ENCODE measurements at places on chromosomes 16 and 17. TPM values are rescaled to one million over a fixed set of nuclear protein-coding genes. Genes with fewer than 3 reads are reported as not detected.

P2RX1 gene
- 0.05 TPM for total RNA-seq

SPEM1 gene
- total RNA-seq: 1.00 TPM

KRTAP1-1 gene
- total RNA-seq: not detected

COX6A2 gene
- total RNA-seq: not detected

CNEP1R1 gene
- total RNA-seq: 11.4 TPM

LGALS9B gene
- 0.24 TPM for total RNA-seq

FN3KRP gene
- total RNA-seq: 16.2 TPM

RASD1 gene
- total RNA-seq: 37.1 TPM

ZNF469 gene
- 1.2 TPM for total RNA-seq

KRTAP4-7 gene
- total RNA-seq: 0.52 TPM

PPM1D gene
- 16.9 TPM for total RNA-seq

P3H4 gene
- 12.1 TPM for total RNA-seq

DNA sequence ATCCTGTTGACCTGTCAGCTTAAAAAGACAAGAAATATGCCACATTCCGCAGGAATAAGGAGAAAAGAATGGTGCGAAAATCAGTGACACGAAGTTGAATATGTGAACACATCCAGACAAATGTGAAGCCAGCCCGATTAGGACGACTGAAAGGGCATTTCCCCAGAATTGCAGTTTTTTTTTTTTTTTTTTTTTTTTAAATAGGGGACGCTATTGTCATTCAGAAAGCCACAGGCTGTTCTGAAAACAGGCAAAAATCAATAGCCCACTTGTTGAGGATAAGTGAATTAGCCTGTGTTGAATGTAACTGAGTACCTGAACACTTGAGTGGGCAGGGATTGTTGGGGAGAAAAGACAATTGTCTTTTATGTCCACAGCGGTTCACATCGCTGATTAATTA, 507.1 kb downstream of the WWOX start:
- ATAC-seq: peak; percentile 55

DNA sequence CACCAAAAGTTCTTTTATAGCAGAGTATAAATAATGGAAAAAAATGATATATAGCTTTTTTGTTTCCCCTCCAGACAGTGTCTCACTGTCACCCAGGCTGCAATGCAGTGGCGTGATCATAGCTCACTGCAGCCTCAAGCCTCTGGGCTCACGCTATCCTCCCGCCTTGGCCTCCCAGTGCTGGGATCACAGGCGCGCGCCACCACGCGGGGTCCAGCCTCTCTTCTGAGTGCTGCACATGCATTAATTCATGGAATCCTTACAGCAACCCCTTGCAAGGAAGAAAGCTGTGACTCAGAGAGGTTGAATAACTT, 18.0 kb upstream of the ZNF629 start:
- ATAC-seq: peak; percentile 2

DNA sequence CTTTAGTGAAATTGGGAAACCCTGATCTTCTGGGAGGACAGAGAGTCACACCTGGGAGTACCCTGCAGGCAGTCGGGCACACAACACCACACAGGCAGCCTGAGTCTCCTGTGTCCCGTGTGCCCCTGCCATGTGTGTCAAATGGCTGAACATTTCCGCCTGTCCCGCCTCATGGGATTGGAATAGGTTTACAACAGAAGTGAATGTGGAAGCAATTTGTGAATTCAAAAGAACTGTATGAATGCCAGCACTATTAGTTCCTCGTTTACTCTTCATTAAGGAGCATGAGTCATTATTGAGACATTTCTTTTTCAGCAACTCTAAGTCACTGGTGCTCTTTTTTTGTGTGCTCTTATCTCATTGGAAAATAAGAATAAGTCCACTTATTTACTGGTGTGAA, 226.5 kb downstream of the PMP22 start:
- peak; percentile 39 for ATAC-seq

DNA sequence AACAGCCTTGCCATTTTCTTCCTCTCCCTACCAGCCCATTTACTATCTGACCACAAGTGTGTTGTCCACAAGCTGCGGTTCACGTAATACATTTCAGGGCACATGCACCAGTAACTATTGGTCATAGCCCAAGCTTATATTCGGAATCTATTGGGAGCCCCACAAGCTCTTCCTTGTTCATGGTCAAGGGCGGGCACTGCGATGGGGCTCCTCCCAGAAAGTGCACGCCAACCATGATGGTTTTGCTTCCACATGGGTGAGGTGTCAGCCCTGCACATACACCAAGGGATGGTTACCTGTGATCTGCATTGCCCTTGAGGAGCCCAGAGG, 12.1 kb downstream of the THRA start:
- ATAC-seq: no peak

DNA sequence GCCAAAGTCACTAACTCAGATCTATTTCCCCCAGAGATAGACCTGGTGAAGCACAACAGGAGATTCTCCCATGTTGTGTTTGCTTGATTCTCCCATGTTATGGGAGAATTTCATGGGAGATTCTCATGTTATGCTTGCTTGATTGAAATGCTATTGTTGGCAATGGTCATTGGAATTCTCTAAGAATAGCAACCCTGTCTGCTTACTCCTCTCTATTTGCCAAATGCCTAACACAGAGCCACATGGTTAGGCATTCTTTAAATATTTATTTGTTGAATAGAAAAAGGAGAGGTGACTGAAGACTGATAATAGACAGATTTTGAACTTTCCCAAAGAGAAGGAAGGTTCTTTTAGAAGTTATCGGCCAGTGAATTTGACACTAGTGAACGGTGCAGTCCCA, 111.5 kb upstream of the MPHOSPH6 start:
- no peak for ATAC-seq

DNA sequence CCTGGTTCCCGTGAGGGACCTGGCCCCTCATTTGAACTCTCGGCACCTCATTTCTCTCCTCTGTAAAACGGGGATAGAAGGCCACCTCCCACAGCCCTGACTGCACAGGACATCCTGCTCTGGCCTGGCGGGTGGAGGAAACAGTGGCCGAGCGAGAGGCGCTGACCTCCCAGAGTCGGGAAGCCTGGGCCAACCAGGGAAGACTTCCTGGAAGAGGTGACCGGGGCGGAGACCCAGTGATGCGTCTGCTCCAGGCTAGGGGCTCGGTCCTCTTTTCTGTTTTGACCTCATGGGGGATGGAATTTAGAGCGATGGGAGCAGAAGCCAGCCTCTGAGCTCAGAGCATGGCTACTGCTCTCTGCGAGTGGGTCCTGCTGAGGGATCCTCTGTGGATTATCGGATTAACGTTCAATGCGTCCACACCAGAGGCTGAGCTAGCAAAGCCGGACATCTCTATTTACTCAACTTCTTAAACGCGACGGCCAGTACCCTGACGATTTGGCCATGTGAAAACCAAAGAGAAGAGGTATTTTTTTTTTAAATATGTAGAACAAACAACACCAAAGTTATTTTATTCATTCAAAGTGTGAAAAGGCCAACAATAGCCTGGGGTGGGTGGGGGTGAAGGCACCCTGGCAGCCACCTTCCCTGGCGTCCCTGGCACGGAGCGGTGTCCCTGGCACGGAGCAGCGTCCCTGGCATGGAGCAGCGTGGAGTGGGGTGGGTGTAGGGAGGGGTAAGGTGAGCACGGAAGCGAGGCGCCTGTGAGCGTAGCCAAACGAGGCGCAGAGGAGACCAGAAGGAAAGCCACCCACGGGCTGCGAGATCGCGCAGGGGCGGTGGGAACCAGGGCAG, 9.2 kb upstream of the MSLN start:
- no peak for ATAC-seq

DNA sequence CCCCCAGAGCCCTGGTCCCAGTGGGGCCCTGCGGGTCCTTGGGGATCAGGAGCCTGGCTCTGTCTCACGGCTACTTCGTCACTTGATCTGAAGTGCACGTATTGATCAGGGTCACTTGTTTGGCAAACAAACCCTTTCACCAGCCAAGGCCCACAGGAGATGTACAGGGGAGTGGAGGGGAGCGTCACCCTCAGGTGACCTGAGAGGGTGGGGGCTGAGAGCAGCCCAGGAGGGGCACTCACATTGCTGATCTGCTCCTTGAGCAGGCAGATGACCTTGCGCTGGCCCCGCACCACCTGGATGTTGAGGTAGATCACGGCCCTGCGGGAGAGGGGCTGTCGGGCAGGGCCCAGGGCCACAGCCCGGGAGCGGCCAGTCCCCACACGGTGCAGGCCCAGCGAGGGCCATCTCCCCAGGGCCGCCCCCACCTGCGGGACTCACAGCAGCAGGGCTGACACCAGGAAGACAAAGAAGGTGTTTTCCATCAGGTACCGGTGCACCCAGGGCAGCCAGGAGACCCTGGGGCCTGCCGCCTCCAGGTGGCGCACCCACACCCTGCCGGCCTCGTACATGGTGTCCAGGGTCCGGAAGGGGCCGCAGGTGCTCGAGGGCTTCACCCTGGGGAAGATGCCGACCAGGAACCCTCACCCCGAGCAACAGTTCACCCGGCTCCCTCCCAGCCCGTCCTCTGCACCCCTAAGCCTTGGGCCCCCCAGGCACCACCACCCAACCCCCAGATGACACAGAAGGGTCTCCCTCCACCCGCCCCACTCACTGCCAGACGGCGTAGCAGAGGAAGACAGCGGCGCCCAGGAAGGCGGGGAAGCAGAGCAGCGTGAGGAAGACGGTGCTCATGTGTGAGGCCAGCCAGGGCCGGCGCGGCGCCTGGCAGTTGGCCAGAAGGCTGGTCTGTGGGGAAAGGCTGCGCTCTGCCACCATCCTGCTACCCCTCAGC, 11.3 kb downstream of the TMC6 start:
- ATAC-seq: no peak

- peak; percentile 99 for ATAC-seq
These were observed 153.3 kb downstream of the CHD9 start for GRCh38 chr16:53207810-53208752.

GRCh38 chr17:49338883-49339282, 23.2 kb downstream of the ZNF652 start:
- ATAC-seq: no peak

DNA sequence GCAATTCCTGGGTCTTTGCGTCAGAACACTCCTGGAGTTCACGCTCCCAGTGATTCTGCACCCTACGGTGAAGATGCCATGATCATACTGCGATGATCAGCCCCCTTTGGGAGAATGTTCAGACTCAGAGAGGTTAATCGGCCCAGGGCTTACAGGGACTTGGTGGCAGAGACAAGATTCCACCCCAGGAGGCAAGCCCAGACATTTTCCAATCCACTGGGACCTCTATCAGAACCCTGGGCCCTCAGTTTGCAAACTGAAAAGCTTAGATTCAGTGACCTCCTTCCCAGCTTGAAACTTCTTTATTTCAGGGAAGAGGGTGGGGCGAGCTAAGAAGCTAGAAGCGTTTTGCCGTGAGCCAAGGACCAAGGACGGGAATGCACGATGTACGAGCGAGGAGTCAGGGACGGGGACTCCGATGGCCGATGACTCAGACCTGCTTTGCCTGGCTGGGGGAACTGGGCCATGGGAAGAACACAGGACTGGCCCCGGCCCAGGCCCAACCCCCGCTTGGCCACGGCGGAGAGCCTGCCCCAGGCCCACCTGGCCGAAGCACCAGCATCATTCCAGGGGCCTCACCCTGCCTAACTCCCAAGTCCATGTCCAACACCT, 34.7 kb downstream of the SOCS3 start:
- peak; percentile 76 for ATAC-seq

Data from motor neuron (in vitro differentiated cells).